ENCODE measurements at places on chromosomes 11 and 22.

DNA sequence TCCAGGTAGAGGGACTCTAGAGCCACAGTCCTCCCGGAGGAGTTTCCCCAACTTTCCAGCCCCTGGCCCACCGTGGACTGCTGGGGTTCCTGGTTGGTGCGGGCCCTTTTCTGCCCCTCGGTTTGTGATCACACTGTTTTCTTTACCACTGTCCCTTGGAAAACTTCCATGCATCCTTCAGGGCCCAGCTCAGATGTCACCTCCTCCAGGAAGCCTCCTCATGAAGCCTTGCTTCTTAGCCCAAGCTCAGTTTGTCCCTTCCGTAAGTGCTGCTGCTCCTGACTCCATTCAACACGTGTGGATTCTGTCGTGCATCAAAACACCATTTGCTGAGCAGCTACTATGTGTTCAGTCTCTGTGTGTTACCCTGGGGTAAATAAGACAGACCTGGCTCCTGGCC, 15.9 kb upstream of the TPCN2 start:
- no peak for DNase-seq

DNA sequence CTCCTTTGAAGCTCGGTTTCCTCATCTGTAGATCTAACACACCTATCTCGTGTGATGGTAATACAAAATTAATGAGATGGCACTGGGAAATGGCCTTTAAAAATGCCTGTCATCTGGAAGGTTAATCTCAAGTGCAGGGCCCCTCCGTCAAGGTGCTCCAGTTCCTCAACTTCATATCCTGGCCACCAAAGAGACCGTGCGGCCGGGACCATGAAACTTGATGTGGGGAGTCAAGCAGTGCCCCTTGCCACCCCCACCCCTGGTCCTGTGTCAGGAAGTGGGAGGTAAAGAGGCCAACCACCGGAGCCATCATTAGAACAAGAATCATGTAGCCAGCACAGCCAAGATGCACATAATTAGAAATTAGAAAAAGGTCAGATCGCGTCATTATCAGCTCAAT, 108.2 kb downstream of the FEZ1 start:
- no peak for DNase-seq

DNA sequence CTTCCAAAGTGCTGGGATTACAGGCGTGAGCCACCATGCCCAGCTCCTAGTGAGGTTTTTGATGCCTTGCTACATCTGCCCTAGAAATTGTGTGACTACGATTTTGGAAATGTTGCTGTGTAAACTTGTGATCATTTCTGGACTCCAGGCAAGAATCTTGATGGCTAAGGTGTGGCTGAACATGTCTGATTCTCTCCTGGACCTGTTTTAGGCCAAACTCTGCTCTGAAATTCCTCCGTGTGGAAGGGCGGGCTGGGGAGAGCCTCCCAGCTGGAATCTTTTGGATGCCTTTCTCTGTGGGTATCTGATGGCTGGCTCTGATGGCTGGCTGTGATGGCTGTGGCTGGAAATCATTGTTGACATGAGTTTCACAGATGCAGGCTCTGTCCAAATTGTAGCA, 8.2 kb downstream of the PNPLA3 start:
- no peak for DNase-seq

- no peak for DNase-seq
These were observed 177.3 kb upstream of the NCAM1 start for GRCh38 chr11:112783945-112784322.

DNA sequence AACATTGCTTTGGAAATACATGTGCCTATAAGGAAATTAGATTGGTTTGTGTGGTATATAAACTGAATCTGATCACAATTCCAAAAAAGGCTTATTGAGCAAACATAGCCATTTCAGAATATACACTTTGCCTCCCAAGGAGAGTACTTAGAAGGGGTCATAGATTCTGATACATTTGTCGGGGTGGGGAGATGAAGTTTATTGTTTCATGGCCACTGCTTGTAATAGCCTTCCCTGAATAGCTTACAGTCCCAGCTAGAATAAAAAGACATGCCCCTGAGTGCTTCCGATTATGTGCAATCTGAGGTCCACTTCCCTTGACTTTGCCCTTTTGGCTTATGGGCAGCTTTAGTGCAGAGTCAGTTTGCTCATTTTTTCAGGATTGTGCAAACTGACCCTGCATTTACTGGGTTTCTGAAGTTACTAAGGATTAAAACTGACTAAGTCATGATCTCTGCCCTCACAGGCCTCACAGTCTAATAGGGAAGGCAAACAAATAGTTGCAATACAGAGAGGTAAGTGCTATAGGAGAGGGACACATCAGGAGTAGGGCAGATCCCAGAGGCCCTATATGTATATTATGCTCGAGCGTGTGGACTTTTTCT, 184.2 kb downstream of the BLID start:
- no peak for DNase-seq

DNA sequence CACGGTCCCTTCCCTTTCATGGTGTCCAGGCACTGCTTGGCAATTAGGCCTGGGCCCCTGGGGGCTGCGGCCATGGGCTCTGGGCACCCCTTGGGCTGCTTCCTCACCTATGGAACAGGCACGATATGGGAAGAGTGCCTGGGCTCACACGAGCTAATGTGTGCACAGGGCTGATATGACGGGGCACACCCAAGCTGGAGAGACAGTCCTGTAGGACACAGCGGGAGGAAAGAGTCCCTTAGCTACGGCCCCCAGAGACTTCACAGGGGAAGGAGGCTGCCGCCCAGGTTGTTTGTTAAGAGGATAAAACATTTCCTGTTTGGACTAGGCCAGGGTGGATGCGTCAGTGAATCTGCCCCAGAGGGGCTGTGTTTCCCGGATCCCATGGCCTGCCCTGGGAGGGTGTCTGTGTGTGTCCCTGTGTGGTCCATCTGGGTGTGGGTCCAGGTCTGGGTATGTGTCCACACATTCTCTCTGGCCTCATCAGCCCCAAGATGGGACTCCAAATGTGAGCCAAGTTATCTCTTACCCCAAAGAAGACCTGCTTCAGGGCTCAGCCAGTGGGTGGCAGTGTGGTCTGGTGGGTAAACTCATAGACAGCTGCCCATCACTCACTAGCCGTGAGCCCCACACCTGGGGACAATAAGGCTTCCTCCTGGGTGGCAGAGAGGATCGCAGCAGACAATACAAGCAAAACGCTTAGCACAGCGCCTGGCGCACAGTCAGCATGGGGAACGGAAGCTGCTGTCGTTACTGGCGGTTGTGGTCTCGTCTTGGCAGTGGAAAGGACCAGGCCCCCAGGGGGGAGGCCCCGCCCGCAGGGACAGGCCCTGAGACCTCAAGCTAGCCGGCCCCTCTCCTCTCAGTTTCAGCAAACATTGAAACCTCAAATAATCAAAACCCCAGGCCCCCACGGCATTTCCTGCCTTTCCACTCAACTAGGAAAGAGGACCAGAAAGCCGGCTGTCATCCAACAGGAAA, 3.2 kb upstream of the EMID1 start:
- DNase-seq = peak; percentile 74

GRCh38 chr11:132471466-132471865, 1060.8 kb downstream of the OPCML start:
- DNase-seq = no peak

DNA sequence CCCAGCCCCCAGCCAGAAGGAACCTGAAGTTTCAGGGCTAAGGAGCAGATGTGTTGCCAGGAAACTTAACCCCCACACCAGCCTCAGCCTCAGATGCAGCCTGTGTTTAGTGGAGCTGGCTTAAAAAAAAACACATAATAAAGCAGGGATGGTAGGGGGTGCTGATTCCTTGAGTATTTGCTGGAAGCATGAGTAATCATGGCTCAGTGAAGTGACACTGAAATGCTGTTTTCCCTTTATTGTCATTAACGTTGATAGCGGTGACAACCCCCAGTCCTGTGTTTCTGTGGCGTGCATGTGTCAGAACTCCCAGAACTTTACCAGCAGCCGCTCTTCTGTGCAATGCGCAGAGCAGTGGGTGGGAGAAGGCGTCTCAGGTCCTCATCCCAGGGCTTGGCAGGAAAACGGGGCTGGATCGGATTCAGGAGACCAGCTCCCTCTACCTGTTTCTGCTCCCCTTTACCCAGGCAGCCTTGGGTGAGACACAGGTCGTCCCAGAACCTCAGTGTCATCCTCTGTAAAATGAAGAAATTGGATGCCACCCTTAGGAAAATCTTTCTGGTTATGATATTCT, 1282.1 kb downstream of the TBC1D22A start:
- DNase-seq = no peak

DNA sequence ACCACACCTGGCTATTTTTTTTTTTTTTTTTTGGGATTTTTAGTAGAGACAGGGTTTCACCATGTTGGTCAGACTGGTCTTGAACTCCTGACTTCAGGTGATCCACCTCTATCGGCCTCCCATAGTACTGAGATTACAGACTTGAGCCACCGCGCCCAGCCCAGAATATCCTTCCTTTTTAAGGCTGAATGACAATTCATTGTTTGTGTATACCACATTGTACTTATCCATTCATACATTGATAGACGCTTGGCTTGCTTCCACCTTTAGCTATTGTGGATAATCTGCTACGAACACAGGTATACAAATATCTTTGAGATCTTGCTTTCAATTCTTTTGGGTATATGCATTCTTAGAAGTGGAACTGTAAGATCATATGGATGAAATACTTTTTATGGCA, 10.8 kb upstream of the RASSF10 start:
- no peak for DNase-seq

DNA sequence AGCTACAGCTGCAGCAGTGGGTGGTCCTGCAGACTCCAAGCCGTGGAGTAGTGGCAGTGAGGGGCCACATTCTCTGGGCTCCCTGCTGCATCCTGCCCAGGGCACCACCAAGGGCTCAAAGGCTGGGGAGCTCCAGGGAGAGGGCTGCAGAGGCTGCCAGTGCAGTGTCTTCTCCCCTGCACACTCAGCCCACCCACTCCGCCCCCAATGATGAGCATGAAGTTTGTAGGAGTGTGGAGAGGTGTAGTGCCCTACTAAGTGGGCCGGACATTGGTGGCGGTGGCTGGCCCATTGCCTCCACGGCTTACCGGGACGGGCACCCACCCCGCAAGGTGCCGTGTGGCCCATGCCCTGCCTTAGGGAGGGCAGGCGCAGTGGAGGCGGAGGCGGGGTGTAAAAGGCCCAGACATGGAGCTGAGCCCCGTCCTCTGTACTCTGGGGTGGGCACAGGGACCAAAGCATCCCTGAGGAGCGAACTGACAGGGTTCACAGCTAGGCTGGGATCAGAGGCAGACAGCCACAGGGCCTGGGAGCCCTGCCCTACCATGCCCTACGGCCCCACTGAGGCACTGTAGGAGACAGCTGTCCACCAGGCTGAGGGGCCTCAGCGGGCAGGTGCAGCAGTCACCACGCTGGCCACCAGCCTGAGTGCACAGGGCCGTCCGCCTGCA, 18.9 kb downstream of the ARVCF start:
- DNase-seq = no peak

GRCh38 chr11:89433278-89433677, 57.9 kb downstream of the NOX4 start:
- DNase-seq = no peak

- DNase-seq = no peak
These were observed 490.9 kb downstream of the SOX6 start for GRCh38 chr11:15865212-15865987.

DNA sequence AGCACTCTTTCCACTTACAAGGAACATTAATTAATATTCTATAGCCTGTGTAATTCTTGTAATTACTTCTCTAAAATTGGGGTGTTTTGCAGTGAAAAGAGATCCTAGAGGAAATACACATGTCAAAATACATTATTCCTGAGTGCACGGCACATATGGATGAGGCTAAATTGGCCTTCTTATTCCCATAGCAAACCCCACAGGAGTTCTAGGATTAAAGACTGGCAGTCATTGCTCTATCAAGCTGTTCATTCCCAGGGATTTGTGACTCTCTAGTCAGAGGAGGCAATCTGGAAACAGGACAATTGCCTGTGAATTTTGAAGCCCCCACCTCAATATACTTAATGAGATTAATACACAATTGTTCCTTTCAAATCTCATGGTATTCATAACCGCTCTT, 145.9 kb upstream of the OPCML start:
- no peak for DNase-seq

DNA sequence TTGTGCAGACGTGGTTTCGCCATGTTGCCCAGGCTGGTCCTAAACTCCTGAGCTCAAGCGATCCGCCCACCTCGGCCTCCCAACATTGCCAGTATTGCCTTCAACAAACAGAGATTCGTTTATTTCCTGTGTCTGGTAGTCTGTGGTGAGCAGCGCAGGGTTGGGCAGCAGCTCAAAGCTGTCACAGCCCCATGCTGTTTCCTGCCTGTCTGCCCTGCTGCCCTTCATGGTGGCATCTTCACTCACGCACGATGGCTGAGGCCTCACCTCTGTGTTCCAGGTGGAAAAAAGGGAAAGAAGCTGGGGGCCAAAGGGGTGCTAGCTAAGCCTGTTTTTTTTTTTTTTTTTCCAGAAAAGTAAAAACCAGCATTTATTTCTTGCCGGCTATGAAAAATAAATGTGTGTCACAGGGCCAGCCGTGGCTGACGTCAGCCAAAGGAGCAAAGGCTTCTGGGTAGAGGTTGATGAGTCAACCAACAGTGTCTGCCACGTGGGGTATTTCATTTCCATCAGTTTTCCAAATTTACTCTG, 28.8 kb downstream of the TBC1D22A start:
- DNase-seq = peak; percentile 80

GRCh38 chr22:41989246-41989645, 9.3 kb upstream of the WBP2NL start:
- no peak for DNase-seq

DNA sequence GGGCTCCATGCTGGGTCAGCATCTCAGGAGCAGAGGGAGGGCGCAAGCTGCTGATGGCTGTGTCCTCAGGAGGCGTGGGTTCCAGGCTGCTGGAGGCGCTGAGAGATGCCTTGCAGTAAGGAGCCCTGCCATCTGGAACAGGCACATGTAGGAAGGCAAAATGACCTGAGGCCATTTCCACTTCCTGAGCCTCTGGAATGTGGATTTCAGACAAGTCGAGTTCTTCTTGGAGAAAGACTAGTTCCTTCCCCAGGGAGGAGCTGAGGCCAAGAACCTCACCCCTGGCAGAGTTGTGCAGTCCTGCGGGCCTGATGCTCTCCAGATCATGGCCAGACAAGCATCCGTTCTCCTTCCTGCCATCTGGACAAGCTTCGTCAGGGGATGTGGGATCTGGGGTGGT, 19.3 kb downstream of the HPS4 start:
- no peak for DNase-seq

- DNase-seq = no peak
These were observed 67.7 kb upstream of the PICALM start for GRCh38 chr11:86136538-86136937.

DNA sequence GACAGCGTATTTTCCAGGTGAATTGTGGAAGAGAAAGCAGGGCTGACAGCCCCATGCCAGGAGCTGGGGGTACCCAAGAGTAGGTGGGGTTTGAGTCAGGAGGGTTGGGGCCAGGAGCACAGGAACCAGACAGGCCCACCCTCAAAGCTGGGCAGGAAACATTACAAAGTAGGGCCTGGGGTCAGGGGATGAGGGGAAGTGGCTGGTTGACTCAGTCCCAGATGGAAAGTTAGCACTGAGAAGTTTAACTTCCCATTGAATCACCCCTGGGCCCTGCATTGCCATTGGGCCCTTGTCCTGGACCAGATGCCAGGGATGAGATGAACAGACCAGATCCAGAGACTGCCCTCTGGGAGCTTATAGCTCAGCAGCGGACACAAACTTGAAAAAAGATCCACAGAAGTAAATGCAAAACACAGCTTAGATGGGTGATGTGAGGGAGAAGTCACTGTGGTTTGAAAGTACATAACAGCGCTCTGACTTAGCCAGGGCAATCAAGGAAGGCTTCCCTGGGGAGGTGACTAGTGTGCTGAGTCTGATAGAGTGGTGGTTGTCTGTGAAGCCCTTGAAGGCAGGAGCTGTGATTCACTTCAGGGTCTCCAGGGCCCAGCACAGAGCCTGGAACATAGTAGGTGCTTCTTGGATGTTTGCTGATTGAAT, 2.2 kb downstream of the MAFF start:
- no peak for DNase-seq
